ENCODE measurements at places on chromosomes 3 and 15.

DNA sequence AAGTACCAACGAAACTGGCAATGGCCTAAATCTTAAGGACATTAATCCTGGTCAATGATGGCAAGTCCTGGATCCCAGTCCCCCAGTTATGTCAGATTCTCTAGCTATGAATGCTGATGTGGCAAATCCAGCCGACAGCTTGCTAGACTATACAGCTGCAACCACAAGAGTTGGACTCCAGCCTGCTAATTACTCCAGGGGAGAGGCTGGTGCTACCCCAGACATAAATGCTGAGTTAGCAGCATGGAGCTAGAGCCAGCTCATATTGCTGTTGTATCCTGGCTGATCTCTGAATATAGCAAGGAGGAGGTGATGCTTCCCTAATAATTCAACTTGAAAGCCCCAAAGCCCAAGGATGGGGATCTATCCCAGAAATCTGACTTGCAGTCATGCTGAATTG lies 207.1 kb downstream of the LRRN1 start:
- DNase-seq = no peak

DNA sequence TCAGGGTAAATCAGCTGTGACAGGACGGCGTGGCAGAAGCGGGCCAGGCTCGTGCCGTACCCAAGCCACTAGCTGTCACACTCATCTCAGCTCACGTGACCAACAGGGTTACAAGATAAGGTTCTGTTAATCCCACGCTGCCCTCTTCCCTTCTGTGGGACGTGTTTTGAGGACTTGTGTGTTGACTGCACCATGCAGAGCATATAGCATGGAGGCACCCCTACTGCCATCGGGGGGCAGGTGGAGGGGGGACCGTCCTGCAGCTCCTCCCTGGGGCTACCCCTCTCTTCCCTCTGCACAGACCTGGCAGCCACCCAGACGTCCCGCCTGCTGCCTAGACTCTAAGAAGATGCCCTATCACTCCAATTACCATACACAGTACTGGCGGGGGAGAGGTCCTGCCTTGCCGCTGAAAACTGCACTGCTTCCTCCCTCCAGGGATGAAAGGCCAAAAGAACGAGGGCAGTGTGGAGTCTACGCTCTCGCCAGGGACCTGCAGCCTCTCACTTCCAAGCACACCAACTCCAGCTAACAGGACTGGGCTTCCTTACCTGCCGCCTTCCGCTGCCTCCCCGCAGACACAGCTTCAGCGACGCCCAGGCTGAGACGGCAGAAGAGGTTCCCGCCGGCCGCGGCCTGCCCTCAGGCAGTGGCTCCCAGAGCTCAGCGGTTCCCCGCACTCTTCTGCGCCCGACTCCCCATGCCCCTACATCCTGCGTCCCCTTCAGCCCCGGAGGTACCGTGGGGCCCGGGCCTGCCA lies at the start of gene TNK2:
Gene TNK2 (minus strand): TSS at position 618 of the 760 bp plus-strand sequence. CDS start 19,963 bp downstream, outside the sequence.
- peak; percentile 68 for DNase-seq

DNA sequence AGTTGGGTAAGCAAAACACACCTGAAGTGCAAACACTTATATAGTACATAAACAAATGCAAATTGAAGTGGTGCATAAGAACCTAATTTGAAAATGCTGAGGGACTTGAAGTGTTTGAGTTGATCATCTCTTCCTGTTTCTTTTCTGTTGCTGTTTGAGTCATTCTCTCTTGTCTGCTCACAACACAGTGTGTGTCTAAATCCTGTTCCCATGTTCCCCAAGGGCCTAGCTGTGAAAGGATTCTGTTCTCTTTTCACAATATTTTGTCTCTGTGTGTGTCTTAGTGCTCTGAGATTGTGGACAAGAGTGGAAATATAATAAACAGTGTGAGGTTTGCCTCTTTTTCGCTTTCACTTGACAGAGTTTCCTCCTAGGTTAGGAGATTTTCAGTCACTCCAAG lies 6.1 kb downstream of the CD96 start:
- no peak for DNase-seq

DNA sequence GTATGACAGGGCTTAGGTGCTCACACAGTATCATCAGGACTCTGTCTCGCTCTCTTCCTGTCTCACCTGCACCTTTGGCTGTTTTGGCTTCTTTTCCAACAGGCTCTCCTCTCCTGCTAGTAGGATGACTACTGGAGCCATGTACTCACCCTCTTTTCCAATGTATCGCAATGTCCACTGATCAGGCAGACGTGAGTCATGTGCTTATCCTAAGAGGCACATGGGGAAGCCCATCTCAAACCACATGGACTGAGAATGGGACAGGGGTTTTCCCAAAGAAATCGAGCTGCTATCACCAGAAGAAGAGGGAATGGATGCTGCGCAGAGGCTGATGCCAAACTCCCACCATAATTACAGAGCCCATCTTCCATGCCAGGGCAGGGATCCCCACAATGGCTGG lies 180.6 kb downstream of the IL5RA start:
- DNase-seq = no peak

DNA sequence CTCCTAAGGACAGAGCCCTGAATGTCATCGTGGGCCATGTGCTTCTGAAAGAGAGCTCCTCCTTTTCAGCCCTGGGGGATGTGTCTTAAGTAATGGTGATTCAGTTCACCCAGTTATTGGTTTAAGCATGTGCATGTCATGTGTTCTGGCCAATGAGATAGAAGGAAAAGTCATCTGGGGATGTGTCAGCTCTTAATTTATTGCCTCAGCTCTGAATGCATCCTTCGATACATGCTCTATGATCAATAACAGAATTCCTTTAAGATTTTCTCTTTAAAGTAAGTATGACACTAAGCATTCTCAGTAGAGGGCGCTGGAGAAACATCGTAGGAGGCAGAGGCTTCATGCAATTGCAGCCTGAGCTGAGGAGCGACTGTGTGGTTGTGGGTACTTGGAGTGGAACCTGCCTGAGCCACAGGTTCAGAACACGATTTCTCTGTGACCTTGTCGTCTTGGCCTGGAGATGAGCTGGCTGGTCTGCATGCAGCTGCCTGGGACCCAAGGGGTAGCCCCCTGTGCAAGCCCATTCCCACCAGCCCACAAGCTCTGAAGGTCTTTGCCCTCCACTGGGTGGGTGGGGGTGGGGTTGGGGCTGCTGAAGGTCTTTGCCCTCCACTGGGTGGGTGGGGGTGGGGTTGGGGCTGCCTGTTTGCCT lies 69.5 kb downstream of the C3orf38 start:
- peak; percentile 21 for DNase-seq

- DNase-seq = peak; percentile 14
Measured at GRCh38 chr15:76065245-76065644, 5.5 kb downstream of the TMEM266 start.

DNA sequence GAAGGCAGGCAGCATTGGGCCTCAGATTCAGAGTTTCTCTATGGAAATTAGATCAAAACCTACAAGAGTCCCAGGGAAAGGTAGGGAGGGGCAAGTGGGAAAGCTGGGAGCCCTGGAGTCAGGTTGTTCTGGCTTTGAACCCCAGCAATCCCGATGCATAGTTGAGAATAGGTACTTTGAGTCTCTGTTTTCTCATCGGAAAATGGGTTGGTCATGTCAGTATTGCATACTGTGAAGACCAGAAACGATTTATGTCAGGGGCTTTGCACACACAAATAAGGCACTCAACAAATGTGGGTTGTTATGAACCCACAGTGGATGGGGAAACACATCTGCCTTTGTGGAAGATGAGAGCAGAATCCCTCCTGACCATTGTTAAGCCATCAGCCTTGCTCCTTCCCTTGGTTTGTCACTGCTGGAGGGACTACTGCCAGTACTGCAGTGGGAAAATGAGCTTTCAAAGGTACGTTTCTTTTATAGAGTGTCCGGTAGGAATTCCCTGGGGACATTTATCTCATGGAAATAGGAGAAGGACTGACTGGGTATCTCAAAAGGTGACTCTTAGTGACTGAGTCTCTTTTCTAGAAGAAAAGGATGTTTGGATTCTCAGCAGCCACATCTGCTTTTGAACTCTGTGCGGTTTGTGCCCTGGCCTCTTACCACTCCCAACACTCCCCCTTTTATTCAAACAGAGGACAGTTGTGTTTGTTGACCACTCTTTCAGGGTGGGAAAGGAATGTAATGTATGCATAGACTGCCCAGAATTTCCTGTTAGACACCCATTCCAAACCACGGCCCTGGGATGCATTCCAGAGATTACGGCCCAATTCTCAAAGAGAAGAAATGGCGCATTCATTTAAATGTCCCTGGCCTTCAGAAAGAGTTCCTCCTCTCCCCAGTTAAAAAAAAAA lies 54.6 kb upstream of the VILL start:
- no peak for DNase-seq

DNA sequence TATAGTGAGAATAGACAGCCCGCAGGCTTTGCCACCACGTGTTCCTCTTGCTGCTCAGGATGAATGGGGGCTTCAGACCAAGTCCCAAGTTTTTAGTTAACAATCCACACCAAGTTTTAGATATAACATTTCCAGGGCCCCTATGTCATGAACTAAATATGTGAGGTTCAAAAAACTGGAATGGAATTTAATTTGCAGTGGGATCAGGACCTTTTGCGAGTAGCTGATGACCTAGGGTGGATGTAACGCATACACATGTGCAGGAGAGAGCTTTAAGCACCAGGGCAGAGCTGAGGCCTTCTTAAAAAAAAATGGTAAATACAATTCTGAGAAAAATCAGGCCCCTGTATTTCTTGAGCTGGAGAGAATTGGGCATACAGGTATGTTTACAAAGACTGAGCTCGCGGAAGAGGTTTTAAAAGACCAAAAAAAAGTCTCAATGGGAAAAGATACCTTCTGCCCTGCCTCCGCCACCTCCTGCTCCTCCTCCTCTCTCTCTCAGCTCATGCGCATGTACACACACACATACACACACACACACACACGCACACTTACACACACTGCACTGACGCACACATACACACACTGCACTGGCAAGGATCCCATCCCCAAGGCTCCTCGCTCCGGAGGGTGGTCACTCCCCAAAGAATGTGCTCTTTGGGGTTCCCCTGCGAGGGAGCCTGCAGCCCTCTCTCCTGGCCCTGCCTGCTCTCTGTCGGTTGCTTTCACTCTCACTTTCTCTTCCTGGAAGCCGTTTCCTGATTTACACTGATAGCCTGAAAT lies 48.2 kb upstream of the IGF1R start:
- peak; percentile 49 for DNase-seq

DNA sequence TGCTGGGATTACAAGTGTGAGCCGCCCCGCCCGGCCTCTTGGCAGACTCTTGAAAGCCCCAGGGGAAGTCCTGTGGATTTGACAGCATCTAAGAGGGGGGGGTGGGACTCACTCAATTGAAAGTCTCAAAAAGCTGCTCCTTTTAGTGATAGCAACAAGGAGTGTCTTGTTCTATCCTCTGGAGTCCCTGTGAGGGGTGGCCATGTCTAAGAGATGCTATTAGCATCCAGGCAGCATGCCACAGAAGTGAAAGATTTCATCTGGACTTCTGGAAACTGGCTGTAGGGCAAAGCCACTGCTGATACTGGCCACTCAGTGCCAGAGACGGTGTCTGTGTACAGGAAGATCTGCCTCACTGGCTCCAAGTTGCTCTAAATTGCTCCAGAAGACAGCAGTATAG lies 74.0 kb downstream of the DHX36 start:
- DNase-seq = no peak

DNA sequence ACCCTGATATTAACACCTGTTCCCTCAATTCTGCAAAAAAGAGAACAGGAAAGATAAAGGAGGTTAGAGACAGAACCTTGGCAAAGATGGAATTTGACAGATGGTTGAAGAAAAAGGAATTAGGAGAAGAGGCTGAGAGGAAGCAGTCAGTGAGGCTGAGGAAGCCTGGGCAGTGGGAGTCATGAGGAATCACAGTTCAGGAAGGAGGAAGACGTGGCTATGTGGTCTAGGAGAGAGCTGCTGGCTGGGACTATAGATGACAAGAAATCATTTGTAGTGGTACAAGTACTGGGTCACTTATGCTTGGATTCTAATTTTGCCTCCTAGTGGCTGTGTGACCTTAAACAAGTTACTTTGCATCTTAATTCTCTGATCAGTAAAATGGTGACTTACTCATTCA lies 49.0 kb downstream of the LARS2 start:
- DNase-seq = no peak

- no peak for DNase-seq
Measured at GRCh38 chr15:55204464-55204863, 7.7 kb upstream of the RSL24D1 start.

DNA sequence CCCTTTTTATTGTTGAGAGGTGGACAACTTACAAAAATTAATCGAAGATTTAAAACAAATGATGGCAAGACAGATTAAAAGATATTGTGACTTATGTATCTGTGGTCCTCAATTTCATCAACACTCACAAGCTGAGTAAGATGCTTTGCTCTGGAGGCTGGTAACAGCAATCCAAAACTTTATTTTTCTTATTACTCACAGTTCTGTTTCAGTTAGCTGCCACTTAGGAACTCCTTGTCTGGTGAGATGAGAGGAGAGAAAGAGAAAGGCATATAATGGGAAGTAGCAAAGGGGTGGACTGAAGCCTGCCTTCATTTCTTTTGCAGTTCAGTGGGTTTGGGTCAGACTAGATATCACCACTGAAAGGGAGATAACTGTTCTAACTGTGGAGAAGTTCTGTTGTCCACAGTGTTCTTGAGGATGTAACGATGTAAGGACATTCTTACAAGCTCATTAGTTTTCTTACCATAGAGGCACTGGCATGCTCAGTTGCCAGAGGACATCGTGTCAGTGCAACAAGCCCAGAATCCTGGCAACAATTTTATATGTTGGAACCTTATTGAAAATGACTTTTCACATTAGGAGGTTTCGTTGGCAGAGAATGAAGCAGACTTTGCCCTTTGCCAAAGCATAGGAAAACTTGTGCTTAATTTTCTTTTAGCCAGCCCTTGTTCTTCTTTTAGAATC lies 93.6 kb downstream of the PLCL2 start:
- no peak for DNase-seq

DNA sequence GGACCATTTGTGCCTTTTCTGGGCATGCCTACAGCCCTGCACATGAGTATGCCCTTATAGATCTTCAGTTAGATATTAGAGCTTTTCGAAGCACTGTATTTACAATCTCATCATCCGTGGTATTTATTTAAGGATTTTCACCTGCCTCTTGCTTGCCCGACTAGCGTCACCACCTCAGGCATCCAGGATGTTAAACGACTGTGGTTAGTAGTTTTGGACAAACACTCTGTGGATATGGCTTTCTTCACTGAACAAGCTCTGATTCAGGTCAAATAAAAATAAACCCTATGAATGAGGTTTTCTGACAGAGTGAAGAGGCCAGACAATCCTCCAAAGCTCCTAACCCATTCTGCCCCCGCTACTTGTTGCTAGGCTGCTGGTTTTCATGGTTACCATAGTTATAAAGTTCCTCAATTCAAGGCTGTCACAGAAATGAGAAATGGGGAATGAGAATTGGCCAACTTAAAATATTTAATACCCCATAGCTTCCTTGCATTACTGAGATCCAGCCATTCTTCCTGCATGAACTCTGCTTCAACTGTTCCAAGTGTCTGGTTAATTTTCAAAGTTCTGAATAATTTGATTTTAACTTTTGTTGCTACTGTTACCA lies 440.1 kb downstream of the GABRG3 start:
- no peak for DNase-seq

DNA sequence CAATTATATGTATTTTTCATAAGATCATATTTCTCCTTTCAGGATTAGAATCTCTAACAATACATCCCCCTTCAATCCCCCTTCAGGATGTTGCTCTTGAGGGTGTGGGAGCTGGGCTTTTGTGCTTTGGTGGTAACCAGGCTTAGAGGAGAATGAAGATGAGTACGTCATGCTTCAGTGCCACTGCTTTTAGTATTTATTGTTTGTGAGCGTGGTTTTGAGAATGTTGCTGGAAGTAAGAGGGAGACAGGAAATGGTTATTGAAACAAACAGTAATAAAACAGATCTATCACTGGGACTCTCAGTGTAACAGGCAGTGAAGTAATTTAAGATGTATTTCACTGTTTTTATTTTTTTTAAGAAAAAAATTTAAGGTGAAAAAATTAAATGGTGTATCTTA lies 35.3 kb downstream of the GBE1 start:
- DNase-seq = no peak
